Stimulated activated CD4-positive, alpha-beta T cell treated with anti-CD3 and anti-CD28 coated beads, Interleukin-15, amount 100 ng/mL, for 24 hours (primary cell): ENCODE measurements at places on chromosomes 2 and 18.

- no peak for DNase-seq
Observed at GRCh38 chr2:196249860-196250259, 78.5 kb upstream of the STK17B start.

DNA sequence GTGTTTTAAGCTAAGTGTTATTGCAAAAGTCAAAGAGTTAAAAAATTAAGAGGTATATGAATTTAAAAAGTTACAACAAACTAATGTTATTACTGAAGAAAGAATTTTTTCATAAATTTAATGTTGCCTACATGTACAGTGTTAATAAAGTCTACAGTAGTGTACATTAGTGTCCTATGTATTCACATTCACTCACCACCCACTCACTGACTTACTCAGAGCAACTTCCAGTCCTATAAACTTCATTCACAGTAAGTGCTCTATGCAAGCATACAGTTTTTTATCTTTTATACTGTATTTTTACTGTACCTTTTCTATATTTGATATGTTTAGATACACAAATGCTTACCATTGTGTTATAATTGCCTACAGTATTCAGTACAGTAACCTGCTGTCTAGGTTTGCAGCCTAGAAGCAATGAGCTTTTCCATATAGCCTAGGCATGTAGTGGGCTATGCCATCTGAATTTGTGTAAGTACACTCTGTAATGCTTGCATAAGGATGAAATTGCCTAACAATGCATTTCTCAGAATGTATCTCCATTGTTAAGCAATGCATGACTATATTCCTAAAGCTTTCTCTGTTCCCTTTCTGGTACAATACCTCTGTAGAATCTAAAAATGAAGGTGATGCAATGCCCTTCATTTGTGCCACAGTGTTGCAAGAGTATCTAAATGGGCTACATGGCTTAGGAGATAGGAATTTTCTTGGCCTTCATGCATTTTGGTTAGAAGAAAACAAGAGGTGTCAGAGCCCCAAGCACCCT is 370.8 kb upstream of the NT5C1B start:
- no peak for DNase-seq

GRCh38 chr2:7900593-7900992 is 781.3 kb upstream of the ID2 start:
- DNase-seq = no peak

DNA sequence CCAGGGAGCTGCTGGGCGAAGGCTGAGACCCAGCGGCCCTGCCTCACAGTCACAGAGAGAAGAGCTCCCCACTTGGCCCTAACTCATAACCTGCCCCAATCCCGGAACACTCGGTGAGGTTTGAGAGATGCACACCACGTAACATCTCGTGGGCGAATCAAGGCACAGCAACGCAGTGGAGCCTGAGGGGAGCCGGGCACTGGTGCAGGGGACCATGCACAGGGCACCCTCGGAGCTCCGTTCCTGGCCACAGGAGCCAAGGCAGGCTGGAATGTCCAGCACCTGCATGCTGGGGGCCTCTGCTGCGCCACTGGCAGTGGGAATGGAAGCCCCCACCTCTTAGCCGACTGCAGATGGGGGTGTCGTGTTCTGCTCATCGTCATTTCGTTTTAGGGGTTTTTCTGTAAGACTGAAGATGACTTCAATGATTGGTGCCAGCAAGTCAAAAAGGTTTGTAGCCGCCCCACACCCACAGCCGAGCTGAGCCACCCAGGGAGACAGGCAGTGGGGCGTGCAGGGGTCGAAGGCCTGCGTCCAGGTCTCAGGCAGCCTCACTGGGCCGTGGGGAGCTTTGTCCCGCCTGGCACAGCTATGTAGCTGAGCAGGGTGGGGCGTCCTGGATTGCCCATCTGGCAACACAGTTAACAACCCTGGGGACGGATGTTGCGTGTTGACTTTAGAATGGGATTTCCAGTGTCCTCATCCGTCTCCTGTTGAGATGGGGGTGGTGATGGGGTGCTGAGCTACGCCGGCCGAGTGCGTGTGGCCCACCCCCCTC is 16.1 kb downstream of the DTYMK start:
- DNase-seq = no peak

DNA sequence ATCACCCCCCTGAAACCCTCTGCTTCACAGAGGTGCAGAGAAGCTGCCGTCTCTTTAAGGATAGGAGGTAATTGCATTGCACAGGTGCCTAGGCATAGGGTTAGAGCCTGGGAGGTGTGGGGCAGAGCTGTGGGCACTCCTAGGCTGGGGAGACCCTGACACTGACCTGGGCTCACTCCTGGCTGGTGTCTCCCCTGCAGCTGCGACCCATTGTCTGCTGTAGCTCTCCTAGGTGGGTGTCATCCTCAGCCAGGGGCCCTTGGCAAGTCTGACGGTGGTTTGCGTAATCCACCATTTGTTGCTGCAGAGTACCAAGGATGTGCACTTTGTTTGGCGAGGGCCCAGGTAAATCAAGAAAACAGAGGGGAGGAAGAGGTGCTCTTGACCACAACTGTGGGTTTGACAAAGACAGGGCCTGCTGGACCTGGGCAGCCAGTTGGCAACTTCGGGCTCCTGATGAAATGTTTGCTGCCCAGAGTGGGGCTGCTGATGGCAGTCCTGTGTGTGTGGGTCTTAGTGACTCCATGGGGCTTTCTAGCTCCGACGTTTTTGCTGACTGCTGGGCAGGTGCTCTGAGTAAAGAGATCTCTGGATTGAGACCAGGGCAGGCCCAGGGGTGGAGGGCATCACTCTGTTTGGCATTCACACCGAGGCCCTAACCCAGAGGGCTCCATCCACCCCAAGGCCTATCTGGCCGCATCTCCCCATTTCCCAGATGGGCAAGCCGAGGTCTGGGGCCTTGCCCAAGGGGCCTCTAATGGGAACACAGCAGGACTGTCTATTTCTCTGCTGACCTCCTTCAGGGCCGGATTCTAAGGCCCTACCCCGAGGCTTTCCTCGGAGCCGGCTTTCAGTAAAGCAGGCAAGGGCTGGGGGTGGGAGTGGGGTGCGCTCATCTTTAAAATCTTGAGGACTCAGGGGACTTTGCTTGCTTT is 67.7 kb downstream of the EDAR start:
- no peak for DNase-seq

- no peak for DNase-seq
Observed at GRCh38 chr2:105771836-105772235, 27.1 kb downstream of the NCK2 start.

DNA sequence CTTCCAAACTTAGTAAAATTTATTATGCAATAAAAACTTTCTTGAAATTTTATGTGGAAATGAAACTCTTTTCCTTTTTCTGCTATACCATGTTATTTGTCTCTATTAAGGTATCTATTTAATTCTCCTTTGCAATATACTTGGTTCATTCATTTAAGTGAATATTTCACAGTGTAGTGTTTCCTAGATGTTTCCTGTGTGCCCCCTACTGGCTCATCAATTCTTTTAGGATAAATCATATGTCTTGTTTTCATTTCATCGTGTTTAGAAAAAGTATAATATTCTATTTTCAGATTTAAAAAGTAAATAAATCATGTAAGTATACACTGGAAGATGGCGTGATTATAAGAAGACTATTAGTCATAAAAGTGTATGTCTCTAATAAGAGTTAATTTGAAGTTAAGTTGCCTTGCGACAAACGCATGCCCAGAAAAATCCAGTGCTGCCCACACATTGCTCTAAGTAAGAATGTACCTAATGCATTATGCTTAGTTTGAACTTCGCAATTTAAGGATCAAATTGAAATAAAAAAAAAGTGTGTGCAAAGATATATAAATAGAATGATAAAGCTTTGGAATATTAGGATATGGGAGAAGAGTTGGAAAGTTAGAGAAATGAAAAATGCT is 525.4 kb downstream of the KCNJ3 start:
- no peak for DNase-seq

GRCh38 chr2:72980535-72981217 is 63.4 kb downstream of the EMX1 start:
- DNase-seq = no peak
